Fibroblast of pulmonary artery (primary cell): ENCODE measurements at places on chromosomes 7 and 10.
A peak's percentile ranks its signal among the peaks of the same experiment; 100 is the strongest.

GRCh38 chr10:43082087-43082486, 5.2 kb downstream of the RET start:
- no peak for DNase-seq

GRCh38 chr10:113893570-113893969, 39.1 kb downstream of the NHLRC2 start:
- no peak for DNase-seq

GRCh38 chr7:31981874-31982390, 88.3 kb downstream of the PDE1C start:
- no peak for DNase-seq

GRCh38 chr10:74213571-74214162, 62.6 kb downstream of the ADK start:
- DNase-seq = peak; percentile 62

DNA sequence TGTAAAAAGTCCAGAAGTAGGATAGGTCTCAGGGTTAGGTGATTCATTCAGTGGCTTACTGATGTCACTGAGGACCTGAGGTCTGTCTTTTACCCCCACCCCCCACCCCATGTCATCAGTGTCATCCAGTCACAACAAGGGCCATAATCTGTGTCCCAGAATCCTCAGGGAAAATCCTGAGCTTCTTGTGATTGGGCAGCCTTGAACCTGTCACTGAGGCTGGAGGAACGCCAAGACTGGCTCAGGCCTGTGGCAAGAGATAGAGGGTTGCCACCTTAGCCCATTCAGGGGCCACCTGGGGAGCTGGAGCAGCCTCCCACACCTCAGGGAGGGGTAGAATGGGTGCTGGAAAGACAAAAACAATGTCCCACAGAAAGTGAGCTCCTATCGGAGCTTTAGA, 29.7 kb downstream of the NUB1 start:
- no peak for DNase-seq

- no peak for DNase-seq
Observed at GRCh38 chr10:42707234-42707633, 68.9 kb upstream of the ZNF33B start.

DNA sequence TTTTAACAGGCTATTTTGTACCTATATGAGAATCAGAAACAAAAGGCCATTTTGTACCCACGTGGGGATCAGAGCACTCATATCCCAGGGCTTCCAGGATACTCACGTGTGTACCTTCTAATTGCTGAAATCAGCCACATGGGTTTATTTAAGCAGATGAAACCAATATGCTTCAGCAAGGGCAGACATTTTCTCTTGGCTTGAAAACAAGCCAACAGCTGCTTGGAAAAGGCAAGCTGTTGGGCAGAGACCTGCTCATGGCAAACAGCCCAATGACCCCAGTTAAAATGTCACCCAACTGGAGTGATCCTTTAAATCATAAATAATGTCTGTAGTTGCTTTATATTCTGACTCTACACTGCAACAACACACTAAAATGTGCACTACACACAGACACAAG, 26.5 kb upstream of the TOMM7 start:
- no peak for DNase-seq

- peak; percentile 95 for DNase-seq
Observed at GRCh38 chr10:119441151-119441821, 101.2 kb downstream of the RGS10 start.

DNA sequence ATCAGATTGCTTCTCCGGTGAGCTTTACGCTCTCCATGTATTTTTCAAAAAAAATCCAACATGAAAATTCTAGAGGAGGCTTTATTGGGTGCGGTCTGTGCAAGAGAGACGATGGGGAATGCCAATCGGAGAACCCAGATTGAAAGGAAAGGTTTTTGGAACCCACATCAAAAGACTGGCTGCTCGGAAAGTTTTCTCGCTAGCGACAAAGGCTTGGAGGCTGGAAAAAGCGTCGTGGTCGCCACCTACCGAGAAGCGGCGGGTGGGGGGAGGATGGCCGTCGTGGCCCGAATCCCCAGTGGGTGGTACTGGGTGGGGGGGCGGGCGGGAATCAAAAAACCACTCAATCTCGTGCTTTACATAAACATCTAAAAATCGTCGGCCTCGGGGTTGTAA, 1.1 kb upstream of the GTF2I start:
- no peak for DNase-seq

DNA sequence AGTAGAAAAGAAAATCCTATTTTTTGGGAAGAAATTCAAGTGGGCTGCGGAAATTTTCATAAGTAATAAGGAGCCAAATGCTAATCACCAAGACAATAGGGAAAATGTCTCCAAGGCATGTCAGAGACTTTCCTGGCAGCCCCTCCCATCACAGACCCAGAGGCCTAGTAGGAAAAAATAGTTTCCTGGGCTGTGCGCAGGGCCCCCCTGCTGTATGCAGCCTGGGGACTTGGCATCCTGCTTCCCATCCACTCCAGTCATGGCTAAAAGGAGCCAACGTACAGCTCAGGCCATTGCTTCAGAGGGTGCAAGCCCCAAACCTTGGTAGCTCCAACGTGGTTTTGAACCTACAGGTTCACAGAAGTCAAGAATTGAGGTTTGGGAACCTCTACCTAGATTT, 12.8 kb upstream of the POT1 start:
- DNase-seq = no peak

GRCh38 chr7:101598422-101598985, 30.6 kb downstream of the MYL10 start:
- DNase-seq = no peak

- no peak for DNase-seq
Observed at GRCh38 chr7:105017657-105018365, 3.8 kb downstream of the KMT2E start.

- DNase-seq = no peak
Observed at GRCh38 chr7:39816462-39817060, 133.5 kb upstream of the CDK13 start.

DNA sequence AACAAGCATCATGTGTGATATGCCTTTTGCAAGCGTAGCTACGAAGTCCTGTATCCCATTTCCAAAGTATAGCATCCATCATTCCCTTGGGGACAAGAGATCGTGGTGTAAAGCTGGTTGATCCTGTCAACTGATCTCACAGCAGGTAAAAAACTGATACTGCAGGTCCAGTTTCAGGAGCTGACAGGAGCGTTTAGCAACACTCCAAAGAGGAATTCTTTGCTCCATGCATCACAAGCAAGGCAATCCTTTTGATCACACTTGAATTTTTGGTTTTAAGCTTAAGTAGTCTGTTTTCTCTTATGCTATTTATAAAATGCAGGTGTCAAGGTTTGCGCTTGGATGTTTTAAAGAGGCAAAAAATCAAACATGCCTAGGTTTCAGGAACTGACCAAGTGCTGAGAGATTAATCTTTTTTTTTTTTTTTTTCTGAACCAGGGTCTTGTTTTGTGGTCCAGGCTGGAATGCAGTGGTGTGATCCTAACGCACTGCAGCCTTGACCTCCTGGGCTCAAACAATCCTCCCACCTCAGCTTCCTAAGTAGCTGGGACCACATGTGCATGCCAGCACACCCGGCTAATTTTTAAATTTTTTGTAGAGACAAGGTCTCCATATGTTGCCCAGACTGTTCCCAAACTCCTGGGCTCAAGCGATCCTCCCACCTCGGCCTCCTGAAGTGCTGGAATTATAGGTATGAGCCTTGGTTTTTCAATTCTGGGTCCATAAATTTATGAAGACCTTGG, 1.8 kb upstream of the ZDHHC4 start:
- no peak for DNase-seq

DNA sequence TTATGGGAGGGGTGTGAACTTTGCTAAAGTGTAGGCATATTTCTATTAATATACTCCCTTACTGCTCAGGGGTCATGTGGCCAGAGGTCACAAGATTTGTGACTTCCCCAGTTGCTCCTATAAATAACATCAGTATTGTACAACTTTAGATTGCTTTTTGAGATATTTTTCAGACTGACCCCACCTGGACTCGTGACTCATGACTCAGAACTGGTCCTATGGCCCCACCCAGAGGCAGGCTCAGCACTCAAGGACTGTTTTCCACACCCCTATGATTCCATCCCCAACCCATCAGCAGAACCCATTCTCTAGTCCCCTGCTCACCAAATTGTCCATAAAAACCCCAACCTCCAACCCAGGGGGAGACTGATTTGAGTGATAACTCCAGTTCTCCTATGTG, 2.7 kb upstream of the CUL2 start:
- no peak for DNase-seq

DNA sequence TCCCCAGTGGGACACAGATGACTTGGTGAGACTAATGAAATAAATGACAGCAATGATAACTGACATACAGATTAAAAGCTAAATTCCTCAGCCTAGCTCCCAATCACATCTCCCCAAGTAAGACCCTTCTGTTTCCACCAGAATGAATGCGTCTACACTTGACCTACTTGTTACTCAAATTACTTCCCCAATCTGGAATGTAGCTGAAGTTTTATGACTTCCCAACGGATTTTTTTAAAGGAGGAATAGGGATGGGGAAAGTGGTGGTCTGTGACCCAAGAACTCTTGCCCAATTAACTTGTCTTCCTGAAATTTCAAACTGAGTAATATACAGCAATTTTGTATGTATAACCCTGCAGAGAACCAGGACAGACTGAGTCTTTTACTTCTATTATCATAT, 9.1 kb downstream of the H2AZ2 start:
- DNase-seq = no peak

DNA sequence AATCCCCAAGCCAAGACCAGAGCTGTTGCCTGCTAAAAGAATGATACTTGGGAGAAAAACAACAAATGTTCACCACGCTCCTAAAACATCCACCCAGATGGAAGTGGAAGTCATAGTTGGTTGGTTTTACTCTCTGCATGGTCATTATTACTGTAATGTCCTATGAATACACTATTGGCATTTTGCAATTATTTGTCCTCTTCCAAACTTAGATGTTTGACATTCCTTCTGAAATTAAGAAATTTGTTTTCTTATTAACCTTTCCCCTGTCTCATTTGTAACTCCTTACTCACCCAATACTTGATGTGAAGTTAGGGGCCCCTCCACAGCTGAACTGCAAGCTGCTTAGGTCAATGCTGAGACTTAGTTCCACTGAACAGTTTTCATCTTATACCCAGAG, 383.3 kb downstream of the INHBA start:
- no peak for DNase-seq

- no peak for DNase-seq
Observed at GRCh38 chr10:130769146-130770017, 542.1 kb downstream of the TCERG1L start.

DNA sequence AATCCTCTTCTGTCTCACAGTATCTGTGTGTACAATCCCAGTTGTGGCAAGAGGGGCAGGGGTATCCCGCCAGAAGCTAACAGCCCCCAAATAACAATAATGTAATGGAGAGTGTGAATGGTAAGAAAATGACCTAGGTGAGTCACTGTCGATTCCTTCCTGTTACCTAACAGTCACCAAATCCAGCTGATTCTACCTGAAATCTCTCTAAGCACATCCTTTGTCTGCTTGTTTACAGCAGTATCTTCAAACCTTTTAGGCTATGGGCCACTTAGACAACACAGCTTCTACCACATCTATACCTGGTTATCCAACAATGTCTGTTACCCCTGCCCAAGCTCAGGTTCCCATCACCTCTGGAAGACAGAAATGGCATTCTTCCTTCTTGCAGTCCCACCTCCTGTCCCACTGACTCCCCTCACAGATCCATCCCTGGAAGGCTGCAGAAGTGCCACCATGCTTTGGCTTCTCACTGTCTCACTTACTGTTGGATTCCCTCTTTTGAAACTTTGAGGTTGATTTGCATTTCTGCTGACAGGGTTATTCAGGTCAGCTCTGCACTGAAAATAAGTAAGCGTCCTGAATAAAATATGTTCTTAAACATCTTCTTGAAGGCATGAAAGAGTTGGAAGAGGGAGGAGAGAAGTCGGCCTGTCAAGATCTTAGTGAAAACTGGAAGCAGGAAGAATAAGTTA, 13.1 kb downstream of the PIP4K2A start:
- no peak for DNase-seq

- DNase-seq = no peak
Observed at GRCh38 chr7:120724448-120724847, 133.5 kb downstream of the TSPAN12 start.

GRCh38 chr10:60849217-60849616, 70.9 kb downstream of the CDK1 start:
- DNase-seq = no peak

DNA sequence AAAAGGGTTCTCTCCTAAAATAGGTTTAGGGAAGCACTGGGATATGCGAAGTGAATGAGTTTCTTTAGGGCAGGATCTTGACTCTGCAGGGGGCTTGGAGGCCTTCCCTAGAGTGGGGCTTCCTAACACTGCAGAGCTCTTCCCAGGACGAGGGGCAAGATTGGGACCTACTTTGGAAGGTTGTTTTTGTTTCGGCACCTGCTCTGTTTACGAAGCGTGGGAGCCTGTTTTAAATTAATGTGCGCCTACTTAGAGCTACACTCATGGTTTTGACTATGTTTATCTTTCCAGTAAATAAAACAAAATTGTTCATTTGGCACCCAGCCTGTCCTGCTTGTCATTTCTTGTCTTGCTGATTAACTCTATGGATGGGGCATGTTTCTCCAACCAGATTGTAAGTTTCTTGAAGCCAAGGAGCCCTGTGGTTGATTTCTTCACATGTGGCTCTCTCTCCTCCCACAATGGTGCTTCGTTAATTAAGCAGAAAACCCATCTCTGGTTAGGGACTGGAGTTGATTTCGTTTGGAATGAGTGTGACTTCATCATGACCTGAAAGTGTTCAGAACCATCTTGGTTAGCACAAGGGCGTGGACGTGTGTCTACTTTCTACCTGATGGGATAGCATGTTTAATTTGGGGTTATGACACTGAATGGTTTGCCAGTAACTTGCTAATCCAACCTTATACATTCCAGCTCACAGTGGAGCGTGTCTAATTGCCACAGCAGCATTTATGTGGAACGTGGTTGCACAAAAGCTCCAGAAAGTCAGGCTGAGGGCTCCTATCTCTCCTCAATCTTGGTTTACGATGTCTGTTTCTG, 98.1 kb downstream of the TCF7L2 start:
- DNase-seq = no peak

DNA sequence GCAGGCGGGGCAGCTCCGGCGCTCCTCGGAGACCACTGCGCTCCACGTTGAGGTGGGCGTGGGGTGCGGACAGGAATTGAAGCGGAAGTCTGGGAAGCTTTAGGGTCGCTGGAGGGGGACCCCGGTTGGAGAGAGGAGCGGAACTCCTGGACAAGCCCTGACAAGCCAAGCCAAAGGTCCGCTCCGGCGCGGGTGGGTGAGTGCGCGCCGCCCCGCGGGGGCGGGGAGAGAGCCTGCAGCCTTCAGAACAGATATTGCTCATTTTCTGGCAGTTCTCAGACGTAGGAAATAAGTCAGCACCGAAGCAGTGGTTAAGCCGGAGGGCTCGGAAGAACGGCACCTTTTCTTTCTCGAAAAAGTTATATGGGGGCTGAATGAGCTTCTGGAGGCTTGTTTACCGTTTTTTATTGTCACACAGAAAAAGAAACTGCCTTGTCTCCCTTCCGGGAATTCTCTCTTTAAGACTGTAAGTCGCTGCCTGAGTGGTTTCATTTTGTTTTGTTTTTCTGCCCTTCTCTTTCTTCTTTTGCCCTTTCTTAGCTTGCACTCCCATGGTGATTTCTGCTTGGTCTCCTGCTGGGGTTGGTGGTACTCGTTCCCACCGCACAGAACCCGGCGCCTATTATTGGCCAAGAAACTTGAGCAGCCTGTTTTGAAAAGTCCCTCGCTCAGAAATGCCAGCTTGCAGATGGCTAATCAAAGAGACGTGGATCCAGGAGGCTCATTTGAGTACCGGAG, 732 bp downstream of the FAS start:
- DNase-seq = peak; percentile 76

GRCh38 chr10:6011558-6011957, 34.2 kb upstream of the IL15RA start:
- DNase-seq = no peak

GRCh38 chr10:91412354-91413087, 2.4 kb downstream of the HECTD2 start:
- DNase-seq = no peak
